ENCODE measurements at places on chromosomes 6 and 20.

DNA sequence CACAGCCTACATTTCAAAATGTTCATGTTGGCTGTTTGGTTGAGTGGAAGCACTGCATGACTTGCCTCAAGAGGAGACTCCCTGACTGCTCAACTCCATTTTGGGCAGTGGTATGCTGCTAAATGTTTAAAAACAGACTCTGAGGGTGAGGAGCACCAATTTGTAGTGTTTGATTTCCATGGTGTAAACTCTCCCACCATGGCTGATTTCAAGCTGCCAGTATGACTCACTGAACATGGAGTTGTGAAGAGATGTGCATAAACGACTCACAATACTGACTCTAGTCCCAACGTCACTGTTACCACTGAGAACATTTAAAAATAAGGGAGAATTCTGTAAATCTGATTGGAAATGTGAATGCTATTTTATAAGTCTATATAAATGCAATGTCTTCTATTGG lies 70.4 kb downstream of the BACH2 start:
- DNase-seq = no peak

DNA sequence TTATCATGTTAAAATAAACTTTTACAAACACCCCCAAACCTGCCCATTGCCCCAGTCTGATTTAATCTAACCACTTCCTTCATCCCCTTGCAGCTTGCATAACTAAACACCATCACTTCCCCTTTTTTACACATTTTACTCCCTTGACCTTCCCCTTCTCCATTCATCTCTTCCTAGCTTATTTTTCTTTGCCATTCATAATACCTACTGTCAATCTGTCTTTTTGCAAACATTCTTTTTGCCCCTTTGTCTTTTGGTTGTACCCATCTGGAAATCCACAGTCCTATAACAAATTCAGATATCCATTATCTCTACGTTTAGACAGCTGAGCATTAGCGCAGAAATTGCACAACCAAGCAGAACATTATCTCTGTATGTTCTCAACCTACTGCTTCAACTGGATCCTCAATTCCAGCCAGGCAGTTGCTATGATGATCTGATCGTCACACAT lies 51.2 kb downstream of the C6orf52 start:
- DNase-seq = no peak

GRCh38 chr20:44856856-44857448 lies 28.6 kb upstream of the YWHAB start:
- DNase-seq = no peak

GRCh38 chr20:9439806-9440205 lies 74.6 kb upstream of the LAMP5 start:
- no peak for DNase-seq

DNA sequence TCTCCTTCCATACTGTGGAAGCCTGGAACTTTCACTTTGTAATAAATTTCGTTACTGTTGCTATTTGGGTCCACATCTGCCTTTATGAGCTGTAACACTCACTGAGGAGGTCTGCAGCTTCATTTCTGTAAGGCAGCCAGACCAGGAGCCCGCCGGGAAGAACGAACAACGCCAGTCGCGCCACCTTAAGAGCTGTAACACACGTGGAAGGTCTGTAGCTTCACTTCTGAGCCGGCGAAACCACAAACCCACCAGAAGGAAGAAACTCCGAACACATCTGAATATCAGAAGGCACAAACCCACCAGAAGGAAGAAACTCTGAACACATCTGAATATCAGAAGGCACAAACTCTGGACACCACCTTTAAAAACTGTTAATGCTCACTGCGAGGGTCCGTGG lies 589.9 kb upstream of the SLC35B3 start:
- DNase-seq = no peak

- no peak for DNase-seq
Observed at GRCh38 chr6:159821122-159821521, 21.0 kb downstream of the PNLDC1 start.

- DNase-seq = no peak
Observed at GRCh38 chr6:11616200-11616611, 78.7 kb downstream of the TMEM170B start.

DNA sequence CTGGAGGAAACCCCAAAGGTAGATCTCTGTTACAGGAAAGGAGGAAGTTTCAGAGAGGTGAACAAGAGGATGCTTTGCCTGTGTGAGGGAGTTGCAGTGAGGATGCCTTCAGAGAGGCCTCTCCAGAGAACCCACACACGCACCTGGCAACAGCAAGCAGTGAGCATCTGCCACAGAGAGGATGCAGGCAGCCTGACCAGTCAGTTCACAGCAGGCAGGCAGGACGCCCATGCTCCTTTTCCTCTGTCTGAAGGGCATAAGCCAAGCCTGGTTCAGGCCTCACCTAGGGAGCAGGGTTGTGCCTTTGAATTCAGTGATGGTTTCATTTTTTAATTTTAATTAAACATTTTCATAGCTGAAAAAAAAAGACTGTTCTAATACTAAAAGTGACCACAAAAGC lies 346.0 kb upstream of the MARCKS start:
- no peak for DNase-seq

DNA sequence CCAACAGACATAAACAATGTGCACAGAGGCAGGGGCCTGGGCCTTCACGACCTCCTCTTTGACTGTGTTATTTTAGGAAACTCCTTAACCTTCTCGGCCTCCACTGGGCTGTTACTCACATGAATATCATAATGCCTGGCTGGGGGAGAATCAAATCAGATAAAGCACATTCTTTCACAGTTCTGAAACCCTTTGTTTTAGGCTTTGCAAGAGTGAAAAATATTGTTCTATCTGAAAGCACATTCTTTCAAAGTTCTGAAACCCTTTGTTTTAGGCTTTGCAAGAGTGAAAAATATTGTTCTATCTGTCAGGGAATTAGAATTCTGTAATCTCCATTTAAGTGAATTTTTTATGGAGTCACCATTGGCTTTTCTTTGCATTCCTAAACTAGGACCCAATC lies 50.7 kb upstream of the SYNDIG1 start:
- no peak for DNase-seq

GRCh38 chr6:2989332-2990247 lies 10.1 kb upstream of the NQO2 start:
- peak; percentile 74 for DNase-seq

GRCh38 chr6:160261991-160262680 lies 3.5 kb upstream of the SLC22A2 start:
- DNase-seq = no peak

- no peak for DNase-seq
Observed at GRCh38 chr6:71642120-71642519, 244.2 kb upstream of the RIMS1 start.

DNA sequence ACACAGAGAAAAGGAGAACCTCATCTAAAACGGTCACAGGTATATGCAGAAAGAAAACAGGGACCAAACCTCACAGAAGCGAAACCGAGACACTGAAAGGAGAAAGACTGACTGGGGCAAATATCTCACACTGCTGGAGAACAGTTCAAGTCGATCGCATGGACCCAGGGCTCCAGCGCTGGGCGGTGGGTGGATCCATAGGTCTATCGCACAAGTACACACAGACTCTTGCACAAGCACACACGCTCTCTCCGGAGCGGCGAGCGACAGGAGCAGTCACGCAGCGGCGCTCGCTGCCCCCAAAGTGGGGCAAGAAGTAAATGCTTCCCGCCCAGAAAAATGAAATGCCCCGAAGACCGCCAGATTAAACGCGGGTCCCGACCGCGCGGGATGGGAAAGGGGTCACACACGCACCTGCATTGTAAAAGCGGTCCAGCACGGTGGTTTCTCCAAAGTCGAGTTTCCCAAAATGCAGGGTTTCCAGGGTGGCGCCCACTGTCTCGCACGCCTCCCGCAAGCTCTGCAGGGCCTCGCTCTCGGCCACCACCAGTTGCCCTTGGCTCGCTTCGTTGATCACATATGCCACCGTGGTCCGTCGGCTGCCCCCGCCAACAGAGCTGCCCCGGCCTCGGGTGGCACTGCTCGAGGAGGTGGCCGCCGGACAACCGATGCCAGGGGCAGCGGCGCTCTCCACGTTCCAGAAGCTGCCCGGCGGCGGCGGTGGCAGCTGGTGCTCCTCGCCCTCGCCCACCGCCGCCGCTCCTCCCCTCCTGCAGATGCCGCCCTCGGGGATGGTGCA lies 782 bp downstream of the MAP3K5 start:
- DNase-seq = peak; percentile 42

DNA sequence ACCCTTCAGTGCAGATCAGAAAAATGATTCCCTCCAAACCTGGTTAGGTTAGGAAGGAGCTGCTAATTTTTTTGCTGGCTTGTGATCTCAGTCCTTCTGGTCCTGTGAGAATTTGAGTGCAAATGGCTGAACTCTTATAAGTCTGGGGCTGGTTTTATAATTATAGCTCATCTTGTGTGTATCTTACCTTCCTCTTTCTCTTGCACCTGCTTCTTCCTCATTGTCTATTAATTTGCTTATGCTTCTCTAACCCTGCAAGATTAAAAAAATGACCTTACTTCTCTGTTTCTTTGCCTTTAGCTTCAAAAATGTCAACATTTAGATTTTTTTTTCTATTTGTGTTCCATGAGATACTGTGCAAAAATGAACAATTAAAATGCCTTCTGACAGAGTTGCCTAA lies 576.2 kb downstream of the DHX35 start:
- no peak for DNase-seq

DNA sequence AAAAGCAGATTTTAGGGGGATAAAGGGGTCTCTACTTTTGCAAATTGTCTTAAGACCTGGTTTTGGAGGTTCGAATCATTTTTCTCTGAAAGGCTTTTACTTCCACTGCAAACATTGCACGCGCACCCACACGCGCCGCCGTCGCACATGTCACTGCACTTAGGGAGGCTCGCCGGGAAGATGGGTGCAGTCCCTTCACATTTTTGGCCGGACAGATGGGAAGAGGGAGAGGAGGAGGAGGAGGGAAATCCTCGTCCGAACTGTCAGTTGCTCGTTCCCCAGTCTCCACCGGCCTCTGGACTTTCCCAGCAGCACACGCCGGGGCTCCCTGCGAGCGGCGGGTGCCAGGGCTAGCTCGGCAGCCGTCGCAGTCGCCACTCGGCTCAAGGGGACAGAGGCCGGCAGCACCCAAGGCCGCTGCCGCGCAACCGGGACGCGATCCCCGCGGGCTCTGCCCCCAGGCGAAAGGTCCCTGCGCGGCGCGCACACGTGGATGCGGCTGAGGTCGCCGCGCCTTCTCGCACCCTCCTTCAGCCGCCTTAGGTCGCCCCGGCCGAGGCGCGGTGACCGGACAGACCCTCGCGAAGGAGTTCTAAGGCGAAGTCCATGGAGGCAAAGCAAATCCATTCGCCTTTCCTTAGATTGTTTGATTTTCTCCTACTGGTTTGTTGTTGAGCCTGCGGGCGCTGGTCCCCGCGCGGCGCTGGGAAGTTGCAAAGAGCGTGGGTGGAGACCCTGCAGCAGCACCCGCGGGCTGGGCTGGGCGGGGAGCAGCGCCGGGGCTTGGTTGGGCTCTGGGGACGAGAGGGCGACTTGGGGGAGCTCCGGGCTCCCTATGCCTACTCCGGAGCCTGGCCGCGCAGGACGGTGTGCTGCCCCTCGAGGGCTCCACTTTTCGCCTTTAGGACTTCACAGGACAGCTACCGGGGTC lies 1.2 kb downstream of the MYB start:
- no peak for DNase-seq

DNA sequence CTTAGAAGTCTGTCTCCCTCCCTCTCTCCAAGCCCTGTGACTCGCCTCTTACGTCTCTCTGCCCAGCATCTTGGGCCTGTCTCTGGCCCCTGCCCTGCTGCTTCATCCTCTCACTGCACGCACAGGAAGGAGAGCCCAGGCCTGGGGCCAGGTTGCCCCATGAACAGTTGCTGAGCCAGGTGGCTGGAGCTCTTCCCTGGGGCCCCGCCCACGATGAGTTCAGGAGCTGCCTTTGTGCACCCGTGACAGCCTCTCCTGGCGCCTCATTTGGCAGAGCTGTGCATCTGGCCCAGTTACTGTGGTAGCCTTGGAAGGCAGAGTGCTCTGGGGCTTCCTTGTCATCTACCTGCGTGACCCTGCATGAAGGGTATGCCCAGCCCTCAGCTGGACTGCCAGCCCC lies 44.5 kb downstream of the SLC52A3 start:
- no peak for DNase-seq

- no peak for DNase-seq
Observed at GRCh38 chr20:1631309-1632151, 11.7 kb upstream of the SIRPB1 start.

DNA sequence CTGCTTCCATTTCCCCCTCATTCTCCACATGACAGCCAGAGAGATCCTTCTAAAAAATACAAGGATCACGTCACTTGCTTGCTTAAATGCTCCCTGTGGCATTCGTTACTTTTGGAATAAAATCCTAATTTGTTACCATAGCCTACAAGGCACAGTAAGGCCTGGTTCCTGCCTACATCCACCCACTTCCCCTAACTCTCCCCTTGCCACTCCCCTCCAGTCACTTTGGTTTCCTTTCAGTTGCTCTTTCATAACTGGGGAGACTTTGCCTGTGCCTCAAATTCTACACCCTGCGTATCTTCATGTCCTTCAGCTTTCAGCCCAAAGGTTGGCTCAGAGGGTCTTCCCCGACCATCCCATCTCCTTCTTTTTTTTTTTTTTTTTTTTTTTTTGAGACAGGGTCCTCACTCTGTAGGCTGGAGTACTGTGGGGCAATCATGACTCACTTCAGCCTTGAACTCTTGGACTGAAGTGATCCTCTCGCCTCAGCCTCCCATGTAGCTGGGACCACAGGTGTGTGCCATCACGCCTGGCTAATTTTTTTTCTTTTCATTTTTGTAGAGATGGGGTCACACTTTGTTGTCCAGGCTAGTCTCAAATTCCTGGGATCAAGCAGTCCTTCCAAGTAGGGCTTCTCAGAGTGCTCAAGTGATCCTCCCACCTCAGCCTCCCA lies 12.5 kb downstream of the ID1 start:
- DNase-seq = no peak

- DNase-seq = no peak
Observed at GRCh38 chr6:158313989-158314388, 1.7 kb downstream of the TULP4 start.

GRCh38 chr6:14462135-14462534 lies 344.6 kb downstream of the CD83 start:
- DNase-seq = no peak

DNA sequence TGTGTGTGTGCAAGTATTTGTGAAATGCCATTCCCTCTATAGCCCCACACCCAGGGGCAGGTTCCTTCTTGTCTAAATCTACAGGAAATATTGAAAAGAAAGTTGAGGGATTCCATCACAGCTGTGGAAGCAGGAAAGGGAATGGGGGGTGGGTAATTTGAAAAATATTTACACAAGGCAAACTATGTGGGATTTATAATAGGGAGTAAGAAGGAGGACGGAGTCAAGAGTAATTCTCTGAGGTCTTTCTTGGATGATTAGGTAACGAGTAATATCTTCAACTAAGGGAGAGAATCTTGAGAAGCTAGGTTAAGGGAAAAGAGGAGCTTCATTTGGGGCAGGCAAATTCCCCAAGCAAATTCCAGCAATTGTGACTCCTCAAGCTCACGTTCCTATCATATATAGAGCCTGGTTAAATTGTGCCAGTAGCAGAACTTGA lies 113.5 kb upstream of the SGK1 start:
- no peak for DNase-seq

DNA sequence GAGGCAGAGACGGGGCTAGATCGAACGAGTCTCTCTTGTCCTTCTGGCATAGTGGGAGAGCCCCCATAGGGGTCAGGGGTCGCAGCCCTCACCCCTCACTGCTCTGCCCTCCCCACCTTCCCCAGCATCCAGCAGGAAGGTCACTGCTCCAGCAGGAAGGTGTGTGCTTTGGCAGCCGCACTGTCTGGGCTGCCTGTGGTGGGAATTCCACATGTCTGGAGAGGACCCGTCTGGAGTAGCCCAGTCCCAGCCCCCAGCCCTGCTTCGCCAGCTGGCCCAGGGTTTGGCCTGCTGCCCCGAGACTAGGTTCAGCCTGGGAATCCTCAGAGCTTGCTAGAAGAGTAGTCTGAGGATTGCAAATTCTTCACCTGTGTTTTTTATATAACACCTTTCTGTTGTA lies 2.5 kb upstream of the R3HDML start:
- DNase-seq = no peak

Measured in mesothelial cell of epicardium (in vitro differentiated cells).